ENCODE measurements at places on chromosomes 3 and 15.
A peak's percentile ranks its signal among the peaks of the same experiment; 100 is the strongest.

DNA sequence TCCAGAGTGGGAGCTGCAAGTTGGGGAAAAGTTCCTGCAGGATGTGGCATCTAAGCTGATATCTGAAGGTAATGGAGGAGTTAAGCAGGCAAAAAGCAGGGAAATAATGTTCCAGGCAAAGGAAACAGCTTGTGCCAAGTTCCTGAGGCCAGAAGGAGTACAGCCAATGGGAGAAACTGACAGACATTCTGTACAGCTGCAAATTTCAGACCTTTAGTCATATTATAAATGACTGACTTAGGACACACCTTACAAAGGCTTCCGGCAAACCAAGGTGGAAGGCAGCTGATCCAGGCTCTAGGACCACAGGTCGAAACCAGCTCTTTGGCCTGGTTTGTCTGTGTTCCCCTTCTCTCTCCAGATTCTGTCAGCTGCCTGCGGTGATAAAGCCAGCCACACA is 9.3 kb downstream of the WWTR1 start:
- peak overlapping the region; percentile 32 for H3K27ac ChIP-seq
- H3K4me1 ChIP-seq = peaks cover 60% of the 10 kb centered on the region

GRCh38 chr3:18883571-18883970 is 264.7 kb upstream of the KCNH8 start:
- no peaks in the 10 kb centered on the region for H3K27me3 ChIP-seq
- no peak overlapping the region for H3K27ac ChIP-seq
- no peaks in the 10 kb centered on the region for H3K4me1 ChIP-seq
- H3K4me3 ChIP-seq = no peak overlapping the region
- no peak for DNase-seq

DNA sequence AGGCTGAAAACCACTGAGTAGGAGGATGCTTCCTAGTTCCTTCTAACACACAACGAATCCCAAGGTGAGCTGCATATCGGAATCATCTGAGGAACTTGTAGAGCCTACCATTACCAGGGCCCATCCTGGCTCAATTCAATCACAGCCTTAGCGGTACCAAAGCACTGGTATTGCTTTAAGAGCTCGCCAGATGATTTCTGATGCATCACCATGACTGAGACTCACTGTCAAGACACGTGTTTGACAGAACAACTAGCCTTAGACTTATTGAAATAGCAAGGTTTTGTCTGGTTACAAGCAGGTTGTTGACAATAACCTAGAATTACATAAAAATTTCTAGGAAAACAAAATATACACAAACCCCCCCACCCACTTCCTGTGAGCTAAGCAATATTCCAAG is 68.5 kb downstream of the CBLB start:
- peaks cover 24% of the 10 kb centered on the region for H3K4me1 ChIP-seq
- H3K4me3 ChIP-seq = no peak overlapping the region
- no peak for DNase-seq
- H3K36me3 ChIP-seq = peaks cover 4% of the 10 kb centered on the region
- peaks cover under 1% of the 10 kb centered on the region for H3K27me3 ChIP-seq
- H3K27ac ChIP-seq = no peak overlapping the region

- peak overlapping the region; percentile 87 for H3K27ac ChIP-seq
- peak overlapping the region; percentile 99 for H3K4me3 ChIP-seq
- H3K27me3 ChIP-seq = peaks cover 8% of the 10 kb centered on the region
- peaks cover 28% of the 10 kb centered on the region for H3K4me1 ChIP-seq
- DNase-seq = no peak
- peaks cover 25% of the 10 kb centered on the region for H3K36me3 ChIP-seq
These were observed 562 bp downstream of the CGGBP1 start for GRCh38 chr3:88058306-88058580.

- H3K27ac ChIP-seq = no peak overlapping the region
- H3K36me3 ChIP-seq = no peaks in the 10 kb centered on the region
- DNase-seq = no peak
- no peak overlapping the region for H3K4me3 ChIP-seq
- no peaks in the 10 kb centered on the region for H3K27me3 ChIP-seq
These were observed 164.3 kb downstream of the EFHB start for GRCh38 chr3:19769694-19770093.

- H3K4me3 ChIP-seq = no peak overlapping the region
- H3K36me3 ChIP-seq = no peaks in the 10 kb centered on the region
- DNase-seq = no peak
- no peaks in the 10 kb centered on the region for H3K4me1 ChIP-seq
These were observed 225.0 kb upstream of the P2RY1 start for GRCh38 chr3:152609891-152610290.

GRCh38 chr3:143092191-143092590 is 27.4 kb upstream of the CHST2 start:
- H3K4me3 ChIP-seq = no peak overlapping the region
- no peak overlapping the region for H3K27ac ChIP-seq
- no peaks in the 10 kb centered on the region for H3K4me1 ChIP-seq

GRCh38 chr15:65867244-65867643 is 2.0 kb upstream of the RAB11A start:
- H3K4me1 ChIP-seq = peaks cover 7% of the 10 kb centered on the region
- no peak overlapping the region for H3K27ac ChIP-seq
- H3K27me3 ChIP-seq = peaks cover 25% of the 10 kb centered on the region
- H3K4me3 ChIP-seq = no peak overlapping the region
- no peak for DNase-seq

- H3K36me3 ChIP-seq = no peaks in the 10 kb centered on the region
- no peak for DNase-seq
- no peaks in the 10 kb centered on the region for H3K4me1 ChIP-seq
These were observed 414.4 kb upstream of the ALCAM start for GRCh38 chr3:104952146-104952972.

DNA sequence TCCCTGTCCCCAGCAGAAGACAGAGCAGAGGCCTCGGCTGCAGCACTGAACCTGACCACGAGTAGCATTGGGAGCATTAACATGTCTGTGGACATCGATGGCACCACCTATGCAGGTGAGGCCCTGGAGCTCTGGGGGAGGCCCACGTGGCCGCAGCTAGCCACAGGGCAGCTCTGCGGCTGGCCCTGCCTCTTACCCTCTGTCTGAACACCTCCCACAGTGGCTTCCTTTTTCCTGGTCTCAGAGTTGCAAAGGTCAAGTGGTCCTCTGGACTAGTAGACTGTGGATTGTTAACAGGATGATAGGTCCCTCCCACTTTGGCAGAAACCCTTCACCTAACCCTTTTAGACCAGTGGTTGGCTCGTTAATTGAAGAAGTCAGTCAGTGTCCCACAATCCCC is 22.5 kb upstream of the CLK3 start:
- H3K4me1 ChIP-seq = peaks cover 54% of the 10 kb centered on the region
- H3K27me3 ChIP-seq = peaks cover 4% of the 10 kb centered on the region

DNA sequence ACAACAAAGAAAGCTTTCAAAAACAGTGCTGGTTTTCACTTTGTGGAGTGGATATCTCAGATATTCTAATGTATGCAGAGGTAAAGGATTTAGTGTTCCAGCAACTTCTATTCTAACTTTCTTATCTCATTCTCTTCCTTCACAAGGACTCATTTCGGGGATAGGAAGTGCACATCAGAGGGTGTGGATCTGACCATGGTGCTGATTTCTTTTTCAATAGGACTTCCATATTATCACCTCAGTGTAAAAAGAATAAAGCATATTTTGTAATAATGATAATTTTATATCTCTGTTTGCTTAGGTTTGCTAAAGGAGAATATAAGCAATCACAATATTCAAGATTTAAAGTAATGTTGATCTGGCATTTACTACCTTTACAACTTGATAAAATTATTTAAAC is 12.5 kb upstream of the CADM2 start:
- H3K36me3 ChIP-seq = no peaks in the 10 kb centered on the region
- peaks cover 2% of the 10 kb centered on the region for H3K27me3 ChIP-seq
- no peak overlapping the region for H3K4me3 ChIP-seq
- H3K4me1 ChIP-seq = no peaks in the 10 kb centered on the region
- peak; percentile 8 for DNase-seq

DNA sequence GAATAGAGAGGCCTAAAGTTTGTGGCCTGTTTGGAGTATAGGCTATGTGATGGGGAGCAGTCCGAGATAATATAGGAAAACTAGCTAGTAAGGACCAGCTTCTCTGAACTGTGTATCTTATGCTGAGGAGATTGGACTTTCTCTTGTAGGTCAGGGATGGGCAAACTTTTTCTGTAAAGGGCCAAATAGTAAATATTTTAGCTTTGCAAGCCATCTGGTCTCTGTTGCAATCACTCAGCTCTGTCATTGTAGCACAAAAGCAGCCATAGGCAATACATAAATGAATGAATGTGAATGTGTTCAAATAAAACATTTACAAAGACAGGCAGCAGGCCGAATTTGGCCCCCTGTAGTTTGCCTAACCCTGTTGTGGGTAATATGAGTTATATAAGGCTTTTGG is 24.5 kb downstream of the TMOD3 start:
- H3K4me3 ChIP-seq = no peak overlapping the region
- no peak for DNase-seq
- H3K36me3 ChIP-seq = peaks cover 1% of the 10 kb centered on the region

- no peak overlapping the region for H3K27ac ChIP-seq
- H3K4me3 ChIP-seq = no peak overlapping the region
- no peak for DNase-seq
- H3K36me3 ChIP-seq = no peaks in the 10 kb centered on the region
- H3K27me3 ChIP-seq = peaks cover 1% of the 10 kb centered on the region
These were observed 70.9 kb upstream of the RGMA start for GRCh38 chr15:93159930-93160329.

DNA sequence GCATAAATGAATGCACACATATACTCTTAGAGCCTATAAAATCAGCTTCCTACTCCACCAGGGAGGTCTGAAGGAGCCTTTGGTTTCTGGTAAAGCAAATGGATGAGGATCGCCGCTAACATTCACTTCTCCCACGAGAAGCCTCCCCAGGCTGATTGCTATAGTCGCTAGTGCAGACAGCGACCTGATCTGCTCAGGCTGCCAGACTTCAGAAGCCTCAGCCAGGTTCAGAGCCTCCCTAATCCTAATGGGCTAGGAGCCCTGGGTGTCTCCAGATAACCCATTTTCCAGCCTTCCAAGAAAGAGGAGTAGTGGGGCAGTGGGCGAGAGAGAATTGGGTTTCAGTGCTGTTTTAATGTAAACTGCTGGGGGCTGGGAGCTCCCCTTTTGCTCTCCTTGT is 35.4 kb downstream of the TPM1 start:
- no peaks in the 10 kb centered on the region for H3K36me3 ChIP-seq
- H3K27ac ChIP-seq = no peak overlapping the region
- H3K4me3 ChIP-seq = no peak overlapping the region
- H3K4me1 ChIP-seq = no peaks in the 10 kb centered on the region
- no peaks in the 10 kb centered on the region for H3K27me3 ChIP-seq
- DNase-seq = no peak

GRCh38 chr3:73134034-73134433 is 72.6 kb downstream of the EBLN2 start:
- no peak overlapping the region for H3K4me3 ChIP-seq
- H3K27me3 ChIP-seq = no peaks in the 10 kb centered on the region
- DNase-seq = no peak
- no peaks in the 10 kb centered on the region for H3K4me1 ChIP-seq
- H3K36me3 ChIP-seq = no peaks in the 10 kb centered on the region
- no peak overlapping the region for H3K27ac ChIP-seq

GRCh38 chr3:132726341-132726823 is 4.2 kb upstream of the NPHP3 start:
- H3K36me3 ChIP-seq = no peaks in the 10 kb centered on the region
- no peak for DNase-seq
- no peak overlapping the region for H3K27ac ChIP-seq
- no peak overlapping the region for H3K4me3 ChIP-seq

- peaks cover 6% of the 10 kb centered on the region for H3K27me3 ChIP-seq
- H3K36me3 ChIP-seq = no peaks in the 10 kb centered on the region
- DNase-seq = peak; percentile 76
- no peak overlapping the region for H3K4me3 ChIP-seq
- no peak overlapping the region for H3K27ac ChIP-seq
These were observed 17.4 kb upstream of the SHF start for GRCh38 chr15:45205192-45205591.

GRCh38 chr3:55619046-55619808 is 132.1 kb upstream of the WNT5A start:
- peaks cover under 1% of the 10 kb centered on the region for H3K27me3 ChIP-seq
- DNase-seq = no peak
- H3K4me3 ChIP-seq = no peak overlapping the region
- H3K27ac ChIP-seq = no peak overlapping the region
- H3K36me3 ChIP-seq = no peaks in the 10 kb centered on the region

DNA sequence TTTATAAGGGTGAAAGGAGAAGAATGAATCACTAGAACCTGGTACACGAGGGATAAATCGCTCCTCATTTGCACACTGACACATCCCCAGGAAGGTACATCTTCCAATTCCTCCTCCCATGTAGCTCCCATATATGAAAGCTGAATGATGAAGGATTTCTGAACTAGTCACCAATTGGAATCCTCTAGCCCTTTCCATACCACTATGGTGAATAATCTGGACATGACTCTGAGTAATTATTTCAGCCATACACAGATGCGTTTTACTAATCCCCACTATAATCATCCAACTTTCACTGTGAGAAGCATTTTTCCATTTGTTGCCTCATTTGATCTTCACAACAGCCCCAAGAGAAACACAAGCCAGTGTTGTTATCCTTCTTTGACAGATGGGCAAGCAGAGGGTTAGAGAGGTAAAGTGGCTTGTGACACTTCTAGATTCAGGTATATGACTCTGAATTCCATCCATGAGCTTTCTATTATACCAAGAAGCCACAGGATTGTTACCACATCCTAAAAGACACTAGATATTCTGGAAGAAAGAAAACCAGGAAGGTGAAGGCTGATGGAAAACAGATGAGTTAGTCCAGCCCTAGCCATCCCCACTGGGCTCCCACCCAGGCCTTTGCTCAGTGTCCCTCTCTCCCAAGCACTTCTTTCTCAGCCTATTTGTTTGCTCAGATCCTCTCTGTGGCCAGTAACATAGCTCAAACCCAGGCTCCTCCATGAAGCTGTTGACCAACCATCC is 22.2 kb upstream of the BCL6 start:
- H3K27ac ChIP-seq = no peak overlapping the region
- DNase-seq = no peak
- H3K36me3 ChIP-seq = no peaks in the 10 kb centered on the region
- no peaks in the 10 kb centered on the region for H3K27me3 ChIP-seq
- peaks cover 7% of the 10 kb centered on the region for H3K4me1 ChIP-seq

- peaks cover 10% of the 10 kb centered on the region for H3K27me3 ChIP-seq
- H3K36me3 ChIP-seq = no peaks in the 10 kb centered on the region
- no peak overlapping the region for H3K4me3 ChIP-seq
- H3K4me1 ChIP-seq = no peaks in the 10 kb centered on the region
- no peak for DNase-seq
These were observed 29.8 kb downstream of the FEM1B start for GRCh38 chr15:68307131-68307928.

DNA sequence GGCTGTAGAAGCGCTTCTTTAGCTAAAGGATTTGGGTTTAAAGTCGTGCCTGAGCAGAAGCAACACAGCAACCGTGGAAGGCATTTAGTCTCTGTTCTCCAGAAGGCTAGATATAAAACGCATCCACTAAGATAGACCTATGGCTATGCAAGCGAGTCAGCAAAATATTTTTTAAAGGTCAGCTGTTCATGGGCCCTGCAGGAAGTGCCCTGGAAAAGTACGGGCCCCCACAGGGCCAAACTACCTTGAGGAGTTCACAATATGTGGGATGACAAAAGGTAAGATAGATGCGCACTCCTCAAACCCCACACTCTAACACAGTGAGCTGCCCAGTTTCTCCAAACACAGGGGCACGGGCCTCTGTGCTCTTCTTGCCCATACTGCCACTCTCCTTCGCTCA is 261.6 kb downstream of the VPS13C start:
- no peaks in the 10 kb centered on the region for H3K36me3 ChIP-seq
- no peak for DNase-seq
- no peaks in the 10 kb centered on the region for H3K4me1 ChIP-seq
- no peaks in the 10 kb centered on the region for H3K27me3 ChIP-seq
- H3K4me3 ChIP-seq = no peak overlapping the region
- H3K27ac ChIP-seq = no peak overlapping the region

- no peak overlapping the region for H3K27ac ChIP-seq
- DNase-seq = no peak
- H3K4me3 ChIP-seq = no peak overlapping the region
- no peaks in the 10 kb centered on the region for H3K36me3 ChIP-seq
These were observed 306.0 kb downstream of the WDR72 start for GRCh38 chr15:53453253-53454105.

All from endothelial cell (in vitro differentiated cells).